ENCODE measurements at places on chromosomes 3 and 15. TPM values are rescaled to one million over a fixed set of nuclear protein-coding genes. Genes with fewer than 3 reads are reported as not detected.
A peak's percentile ranks its signal among the peaks of the same experiment; 100 is the strongest.

- no peak overlapping the region for H3K27ac ChIP-seq
- no peaks in the 10 kb centered on the region for H3K36me3 ChIP-seq
- no peaks in the 10 kb centered on the region for H3K27me3 ChIP-seq
Measured at GRCh38 chr3:99458013-99458412, 180.4 kb upstream of the COL8A1 start.

UROC1 gene
- total RNA-seq: not detected

DNA sequence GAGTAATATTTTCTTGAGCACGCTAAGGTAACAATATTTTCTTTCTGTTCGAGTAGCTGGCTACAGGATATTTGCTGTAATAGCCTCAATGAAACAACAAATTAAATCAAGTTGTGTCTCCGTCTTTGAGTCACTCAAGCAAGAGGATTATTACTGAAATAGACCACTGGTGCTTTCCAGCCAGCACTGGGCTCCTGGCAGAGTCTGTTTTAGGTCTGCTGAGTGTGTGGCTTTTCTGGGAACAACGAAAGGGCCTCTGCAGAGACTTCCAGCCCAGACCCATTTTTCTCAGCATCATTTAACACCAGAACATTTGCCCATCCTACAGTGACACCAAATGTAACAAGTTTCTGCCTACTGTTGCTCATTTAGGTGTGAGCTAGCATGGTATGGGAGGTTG lies 652.9 kb downstream of the MAGI1 start:
- DNase-seq: no peak
- H3K4me1 ChIP-seq: no peaks in the 10 kb centered on the region
- no peak overlapping the region for H3K27ac ChIP-seq
- H3K4me3 ChIP-seq: no peak overlapping the region
- H3K27me3 ChIP-seq: no peaks in the 10 kb centered on the region
- H3K36me3 ChIP-seq: no peaks in the 10 kb centered on the region

GRCh38 chr15:39874890-39875549 lies 45.0 kb downstream of the GPR176 start:
- H3K36me3 ChIP-seq: no peaks in the 10 kb centered on the region
- H3K4me1 ChIP-seq: no peaks in the 10 kb centered on the region

DNA sequence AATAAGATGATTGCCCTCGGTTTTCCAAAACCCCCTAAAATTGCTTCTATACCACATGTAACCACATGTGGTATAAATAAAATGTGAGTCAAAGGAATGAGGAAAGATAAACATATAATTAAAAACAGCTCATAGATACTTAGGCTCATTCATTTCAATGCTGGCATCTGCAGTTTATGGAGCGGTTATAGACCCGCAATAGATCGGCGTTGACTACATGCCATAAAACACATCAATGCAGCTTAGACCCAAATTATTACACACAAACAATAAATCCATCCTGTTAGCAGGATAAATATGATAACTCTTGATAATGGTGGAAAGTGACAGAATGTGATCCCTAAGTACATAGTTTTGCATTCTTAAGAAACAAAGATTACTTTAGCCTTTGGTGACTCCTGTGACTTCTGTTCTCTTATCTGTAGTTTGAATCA lies 143.7 kb downstream of the NR2F2 start:
- DNase-seq: no peak
- no peak overlapping the region for H3K4me3 ChIP-seq
- H3K4me1 ChIP-seq: no peaks in the 10 kb centered on the region
- no peaks in the 10 kb centered on the region for H3K36me3 ChIP-seq
- H3K27ac ChIP-seq: no peak overlapping the region

DNA sequence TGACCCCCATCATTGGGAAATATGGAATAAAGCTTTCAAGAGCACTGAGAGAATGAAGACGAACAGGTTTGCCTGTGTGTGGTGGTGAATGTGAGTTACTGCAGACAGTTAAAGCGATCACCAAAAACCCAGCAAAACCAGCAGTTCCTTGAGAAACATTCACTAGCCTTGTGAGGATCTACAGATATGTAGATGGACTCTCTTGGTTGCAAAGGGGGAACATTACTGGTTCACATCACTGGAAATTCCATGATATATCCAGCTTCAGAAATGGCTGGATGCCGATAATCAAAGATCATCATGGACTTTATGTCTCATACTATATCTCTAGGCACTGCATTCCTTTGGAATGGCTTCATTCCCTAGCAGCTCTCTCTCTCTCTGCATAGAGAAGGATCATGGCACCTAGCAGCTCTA lies 10.2 kb upstream of the HERC1 start:
- no peaks in the 10 kb centered on the region for H3K27me3 ChIP-seq
- H3K4me1 ChIP-seq: no peaks in the 10 kb centered on the region
- no peaks in the 10 kb centered on the region for H3K36me3 ChIP-seq
- no peak for DNase-seq
- no peak overlapping the region for H3K4me3 ChIP-seq

- H3K27me3 ChIP-seq: no peaks in the 10 kb centered on the region
- peaks cover 22% of the 10 kb centered on the region for H3K36me3 ChIP-seq
- H3K4me3 ChIP-seq: no peak overlapping the region
- DNase-seq: no peak
- peaks cover 7% of the 10 kb centered on the region for H3K4me1 ChIP-seq
Measured at GRCh38 chr3:122742234-122742633, 51.4 kb downstream of the HSPBAP1 start.

- no peaks in the 10 kb centered on the region for H3K4me1 ChIP-seq
- H3K27me3 ChIP-seq: no peaks in the 10 kb centered on the region
- H3K4me3 ChIP-seq: no peak overlapping the region
- peaks cover 81% of the 10 kb centered on the region for H3K36me3 ChIP-seq
- H3K27ac ChIP-seq: peak overlapping the region; percentile 37
- no peak for DNase-seq
Measured at GRCh38 chr3:138271189-138271794, 58.4 kb downstream of the NME9 start.

PDIA5 gene
- total RNA-seq: 47.7 TPM

DNA sequence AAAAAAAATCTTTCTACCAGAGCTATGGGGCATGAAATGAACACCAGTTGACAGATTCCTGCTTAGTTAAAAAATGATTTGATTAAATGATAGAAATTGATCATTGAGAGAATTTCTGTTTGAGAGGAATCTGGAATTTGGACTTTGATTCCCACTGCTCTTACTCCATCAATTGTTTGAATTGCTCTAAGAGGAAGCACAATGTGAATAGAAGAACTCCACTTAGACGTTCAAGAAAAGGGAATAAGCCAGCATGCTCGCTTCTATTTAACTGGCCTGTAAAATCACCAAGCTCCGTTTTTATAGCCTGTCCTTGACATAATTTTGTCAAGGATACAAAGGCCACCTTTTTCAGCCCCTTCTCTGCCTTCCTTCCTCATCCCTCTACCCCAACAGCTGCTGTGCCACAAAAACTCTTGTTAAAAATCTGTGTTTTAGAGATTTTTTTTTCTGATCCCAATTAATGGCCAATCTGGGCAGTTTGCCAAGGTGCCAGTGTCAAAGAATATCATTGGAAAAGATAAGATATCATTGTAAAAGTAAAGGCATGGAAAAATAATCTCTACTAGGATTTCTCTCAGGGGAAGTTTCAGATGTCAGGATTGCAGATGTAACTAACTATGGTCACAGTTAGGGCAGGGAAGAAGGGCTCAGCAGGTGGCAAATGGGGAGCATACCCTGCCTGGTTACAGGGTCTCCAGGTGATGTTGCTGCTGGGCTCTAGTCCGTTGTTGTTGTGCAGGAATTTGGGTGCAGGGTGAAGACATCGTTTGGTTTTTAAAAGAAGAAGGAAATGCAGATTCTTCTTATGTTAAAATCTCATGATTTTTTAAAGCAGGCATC lies 301.8 kb upstream of the PDZRN3 start:
- H3K36me3 ChIP-seq: no peaks in the 10 kb centered on the region
- no peak overlapping the region for H3K27ac ChIP-seq
- no peak for DNase-seq
- no peaks in the 10 kb centered on the region for H3K27me3 ChIP-seq
- H3K4me3 ChIP-seq: no peak overlapping the region

GRCh38 chr3:123290107-123290930 lies 88.6 kb downstream of the SEC22A start:
- no peak overlapping the region for H3K4me3 ChIP-seq
- H3K27ac ChIP-seq: no peak overlapping the region
- H3K36me3 ChIP-seq: peaks cover 4% of the 10 kb centered on the region
- H3K27me3 ChIP-seq: peaks cover 67% of the 10 kb centered on the region
- H3K4me1 ChIP-seq: no peaks in the 10 kb centered on the region

- H3K4me1 ChIP-seq: peaks cover 10% of the 10 kb centered on the region
- DNase-seq: peak; percentile 82
- no peak overlapping the region for H3K27ac ChIP-seq
- H3K27me3 ChIP-seq: no peaks in the 10 kb centered on the region
- H3K36me3 ChIP-seq: no peaks in the 10 kb centered on the region
- H3K4me3 ChIP-seq: no peak overlapping the region
Measured at GRCh38 chr3:134597390-134597970, 53.3 kb downstream of the KY start.

DNA sequence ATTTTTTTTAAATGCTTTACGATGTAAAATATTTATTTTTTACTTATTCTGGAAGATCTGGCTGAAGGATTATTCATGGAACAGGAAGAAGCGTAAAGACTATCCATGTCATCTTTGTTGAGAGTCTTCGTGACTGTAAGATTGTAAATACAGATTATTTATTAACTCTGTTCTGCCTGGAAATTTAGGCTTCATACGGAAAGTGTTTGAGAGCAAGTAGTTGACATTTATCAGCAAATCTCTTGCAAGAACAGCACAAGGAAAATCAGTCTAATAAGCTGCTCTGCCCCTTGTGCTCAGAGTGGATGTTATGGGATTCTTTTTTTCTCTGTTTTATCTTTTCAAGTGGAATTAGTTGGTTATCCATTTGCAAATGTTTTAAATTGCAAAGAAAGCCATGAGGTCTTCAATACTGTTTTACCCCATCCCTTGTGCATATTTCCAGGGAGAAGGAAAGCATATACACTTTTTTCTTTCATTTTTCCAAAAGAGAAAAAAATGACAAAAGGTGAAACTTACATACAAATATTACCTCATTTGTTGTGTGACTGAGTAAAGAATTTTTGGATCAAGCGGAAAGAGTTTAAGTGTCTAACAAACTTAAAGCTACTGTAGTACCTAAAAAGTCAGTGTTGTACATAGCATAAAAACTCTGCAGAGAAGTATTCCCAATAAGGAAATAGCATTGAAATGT lies 15.6 kb downstream of the THBS1 start:
- peaks cover 70% of the 10 kb centered on the region for H3K36me3 ChIP-seq
- peak overlapping the region; percentile 81 for H3K27ac ChIP-seq
- no peaks in the 10 kb centered on the region for H3K27me3 ChIP-seq
- H3K4me1 ChIP-seq: peaks cover 17% of the 10 kb centered on the region
- no peak overlapping the region for H3K4me3 ChIP-seq

DNA sequence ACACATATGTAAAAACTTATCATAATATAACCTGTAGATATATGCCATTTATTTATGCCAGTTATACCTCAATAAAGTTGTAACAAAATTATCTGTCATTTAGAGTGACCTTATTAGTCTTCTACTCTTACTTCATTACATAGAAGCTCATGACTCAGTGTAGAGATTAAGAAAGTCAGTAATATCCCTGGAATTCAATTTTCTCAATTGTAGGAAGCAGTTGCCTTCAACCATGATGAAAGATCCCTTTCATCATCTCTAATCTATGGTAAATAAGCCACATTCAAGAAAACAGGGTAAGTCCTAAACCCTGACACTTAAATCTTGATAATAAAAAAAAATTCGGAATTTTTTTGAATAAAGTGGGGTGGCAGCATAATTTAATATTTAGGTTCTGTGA lies 216.5 kb upstream of the PEX5L start:
- DNase-seq: peak; percentile 34
- H3K36me3 ChIP-seq: no peaks in the 10 kb centered on the region
- H3K4me1 ChIP-seq: peaks cover 22% of the 10 kb centered on the region
- no peak overlapping the region for H3K27ac ChIP-seq

DNA sequence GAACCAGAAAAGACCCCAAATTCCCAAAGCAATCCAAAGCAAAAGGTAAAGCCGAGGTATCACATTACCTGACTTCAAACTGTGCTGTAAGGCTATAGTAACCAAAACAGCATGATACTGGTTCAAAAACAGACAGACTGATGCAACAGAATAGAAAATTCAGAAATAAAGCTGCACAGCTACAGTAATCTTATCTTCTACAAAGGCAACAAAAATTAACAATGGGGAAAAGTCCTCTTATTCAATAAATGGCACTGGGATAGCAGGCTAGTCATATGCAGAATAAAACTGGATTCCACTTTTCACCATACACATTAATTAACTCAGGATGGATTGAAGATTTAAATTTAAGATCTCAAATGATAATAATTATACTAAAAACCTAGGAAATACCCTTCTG lies 392.6 kb upstream of the CBLB start:
- DNase-seq: no peak
- peaks cover 5% of the 10 kb centered on the region for H3K4me1 ChIP-seq
- no peak overlapping the region for H3K27ac ChIP-seq
- no peaks in the 10 kb centered on the region for H3K36me3 ChIP-seq
- no peaks in the 10 kb centered on the region for H3K27me3 ChIP-seq
- H3K4me3 ChIP-seq: no peak overlapping the region

DNA sequence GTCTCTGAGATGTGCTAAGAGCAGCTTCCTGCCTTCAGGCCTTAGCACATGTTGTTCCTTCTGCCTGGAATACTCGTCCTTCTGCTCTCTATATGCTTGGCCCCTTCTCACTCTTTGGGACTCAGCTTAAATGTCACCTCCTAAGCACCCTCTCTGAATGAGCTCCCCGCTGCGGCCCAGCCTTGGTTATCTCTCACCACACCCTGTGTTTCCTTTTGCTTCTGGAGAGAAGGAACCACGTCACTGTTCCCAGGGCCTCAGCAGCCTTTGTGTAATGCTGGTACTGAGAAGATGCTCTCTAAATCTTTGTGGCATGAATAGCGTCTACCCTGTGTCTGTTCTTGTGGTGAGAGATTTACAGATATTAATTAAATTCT lies 2.2 kb downstream of the FAH start:
- no peak overlapping the region for H3K4me3 ChIP-seq
- no peak overlapping the region for H3K27ac ChIP-seq
- H3K36me3 ChIP-seq: no peaks in the 10 kb centered on the region
- DNase-seq: no peak
- no peaks in the 10 kb centered on the region for H3K27me3 ChIP-seq

CPLX3 gene
- total RNA-seq: not detected

MKRN2OS gene
- total RNA-seq: 0.37 TPM

ACP3 gene
- not detected for total RNA-seq

- DNase-seq: peak; percentile 22
- no peaks in the 10 kb centered on the region for H3K27me3 ChIP-seq
- no peak overlapping the region for H3K27ac ChIP-seq
- no peak overlapping the region for H3K4me3 ChIP-seq
Measured at GRCh38 chr15:41631880-41632470, 28.2 kb upstream of the MGA start.

- DNase-seq: no peak
- no peaks in the 10 kb centered on the region for H3K36me3 ChIP-seq
- H3K4me3 ChIP-seq: no peak overlapping the region
Measured at GRCh38 chr3:16570113-16570512, 35.1 kb downstream of the DAZL start.

GRCh38 chr3:119627461-119627860 lies 29.8 kb downstream of the PLA1A start:
- no peak for DNase-seq
- no peak overlapping the region for H3K27ac ChIP-seq
- peaks cover 9% of the 10 kb centered on the region for H3K4me1 ChIP-seq
- no peaks in the 10 kb centered on the region for H3K36me3 ChIP-seq
- H3K4me3 ChIP-seq: no peak overlapping the region
- peaks cover 10% of the 10 kb centered on the region for H3K27me3 ChIP-seq

Measured in MCF 10A (cell line).